ENCODE measurements at places on chromosomes 7 and 10. TPM values are rescaled to one million over a fixed set of nuclear protein-coding genes. Genes with fewer than 3 reads are reported as not detected.

- DNase-seq, result no peak
These were observed 16.0 kb downstream of the GRIFIN start for GRCh38 chr7:2460188-2460587.

- no peak for DNase-seq
These were observed 45.0 kb upstream of the NMT2 start for GRCh38 chr10:15213461-15213861.

DNA sequence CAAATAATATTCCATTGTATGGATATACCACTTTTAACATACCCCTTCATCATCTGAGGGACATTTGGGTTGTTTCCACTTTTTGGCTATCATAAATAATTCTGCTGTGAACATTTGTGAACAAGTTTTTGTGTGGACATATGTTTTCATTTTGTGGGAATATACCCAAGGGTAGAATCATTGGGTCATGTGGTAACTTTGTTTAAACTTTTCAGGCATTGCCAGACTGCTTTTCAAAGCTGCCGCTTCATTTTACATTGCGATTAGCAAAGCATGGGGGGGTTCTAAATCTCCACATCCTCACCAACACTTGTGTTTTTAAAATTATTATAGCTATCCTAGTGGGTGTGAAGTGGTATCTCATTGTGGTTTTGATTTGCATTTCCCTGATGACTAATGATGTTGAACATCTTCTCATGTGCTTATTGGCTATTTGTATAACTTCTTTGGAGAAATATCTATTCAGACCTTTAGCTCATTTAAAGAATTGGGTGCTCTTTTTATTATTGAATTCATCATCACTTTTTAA is 8.4 kb upstream of the HHEX start:
- no peak for DNase-seq

GRCh38 chr7:7769710-7770627 is 51.6 kb upstream of the RPA3 start:
- no peak for DNase-seq

- no peak for DNase-seq
These were observed 1.2 kb downstream of the PARP12 start for GRCh38 chr7:140061607-140061930.

- DNase-seq, result peak; percentile 94
These were observed at the start of gene TRIM4 for GRCh38 chr7:99918959-99919813. TRIM4 (minus strand) TSS chr7:99919530; CDS start chr7:99919401, 129 bp downstream.

GRCh38 chr7:132861424-132861823 is 220.5 kb downstream of the CHCHD3 start:
- DNase-seq, result no peak

DNA sequence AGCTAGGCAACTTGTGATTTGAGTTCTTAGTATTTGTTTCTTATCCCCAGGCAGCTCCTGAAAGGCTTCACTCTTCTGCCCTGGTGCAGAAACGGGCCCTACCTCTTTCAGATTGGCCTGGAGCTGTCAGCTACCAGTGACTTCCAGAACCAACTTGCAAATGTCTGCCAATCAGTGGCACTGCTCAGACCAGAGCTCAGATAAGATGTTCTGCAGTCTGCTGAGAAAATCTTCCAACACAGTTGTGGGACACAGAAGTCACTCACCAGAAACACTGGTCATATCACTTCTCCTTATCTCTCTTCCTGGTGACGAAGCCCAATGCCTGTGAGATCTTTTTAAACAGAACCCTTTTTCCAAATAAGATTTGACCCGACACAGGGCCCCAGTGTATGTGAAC is 81.9 kb upstream of the DUSP5 start:
- DNase-seq, result no peak

- DNase-seq, result no peak
These were observed 70.2 kb upstream of the FERD3L start for GRCh38 chr7:19215412-19215811.

GRCh38 chr10:133568287-133568614 is 2.9 kb upstream of the SYCE1 start:
- DNase-seq, result no peak

GRCh38 chr10:88092973-88093372 is 229.5 kb downstream of the PTEN start:
- no peak for DNase-seq

DNA sequence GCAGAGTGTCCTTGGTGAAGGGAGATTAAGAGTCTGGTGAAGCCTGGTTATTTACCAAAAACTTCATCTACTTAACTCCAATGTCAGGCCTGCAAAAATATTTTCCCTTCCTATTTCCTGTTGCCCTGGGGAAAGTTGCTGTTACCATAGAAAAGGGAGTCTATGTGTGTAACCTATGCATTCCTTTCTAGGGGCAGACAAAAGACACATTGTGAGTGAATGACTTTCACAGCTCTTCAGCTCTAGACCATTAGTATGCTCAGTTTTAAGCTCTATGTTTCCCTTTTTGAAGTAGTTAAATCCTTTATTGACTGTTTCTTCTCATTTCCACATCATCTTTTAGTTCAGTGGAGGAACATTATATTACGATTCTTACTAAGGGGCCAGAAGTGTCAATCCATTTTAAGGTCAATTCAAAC is 45.6 kb upstream of the SGCE start:
- DNase-seq, result no peak

DNA sequence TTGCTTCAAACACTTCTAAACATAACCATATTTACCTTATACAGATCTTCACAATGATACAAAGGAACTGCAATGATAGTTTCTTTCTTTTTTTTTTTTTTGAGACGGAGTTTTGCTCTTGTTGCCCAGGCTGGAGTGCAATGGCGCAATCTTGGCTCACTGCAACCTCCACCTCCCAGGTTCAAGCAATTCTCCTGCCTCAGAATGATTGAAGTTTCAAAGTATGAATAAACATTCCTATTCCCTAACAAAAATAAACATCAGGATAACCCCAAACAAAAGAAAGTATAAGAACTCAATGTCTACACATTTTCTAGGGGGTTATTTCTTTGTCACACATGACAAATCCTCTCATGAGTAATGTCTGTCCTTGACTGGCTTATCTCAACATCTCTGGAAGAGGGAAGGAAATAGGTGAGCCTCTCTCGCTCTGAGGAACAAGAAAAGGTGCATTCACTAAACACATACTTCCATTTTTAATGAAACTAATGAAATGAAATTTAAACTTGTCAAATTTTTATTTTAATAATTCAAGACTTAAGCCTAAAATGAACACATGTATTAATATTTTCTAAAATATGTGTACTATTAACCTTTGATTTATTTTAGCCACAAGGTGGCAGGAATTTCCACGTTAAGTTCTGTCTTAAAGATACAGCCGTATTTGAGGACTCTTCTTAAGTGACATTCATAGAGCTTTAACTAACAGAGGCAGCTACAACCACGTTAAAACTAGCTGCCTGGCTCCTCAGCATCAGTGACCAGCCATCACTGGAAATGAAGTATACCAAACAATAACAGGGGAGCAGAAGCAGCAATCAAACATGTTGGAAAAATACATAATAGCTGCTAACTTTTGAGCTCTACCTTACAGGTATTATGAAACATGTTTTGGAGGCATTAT is 58.3 kb downstream of the MALSU1 start:
- DNase-seq, result no peak

DNA sequence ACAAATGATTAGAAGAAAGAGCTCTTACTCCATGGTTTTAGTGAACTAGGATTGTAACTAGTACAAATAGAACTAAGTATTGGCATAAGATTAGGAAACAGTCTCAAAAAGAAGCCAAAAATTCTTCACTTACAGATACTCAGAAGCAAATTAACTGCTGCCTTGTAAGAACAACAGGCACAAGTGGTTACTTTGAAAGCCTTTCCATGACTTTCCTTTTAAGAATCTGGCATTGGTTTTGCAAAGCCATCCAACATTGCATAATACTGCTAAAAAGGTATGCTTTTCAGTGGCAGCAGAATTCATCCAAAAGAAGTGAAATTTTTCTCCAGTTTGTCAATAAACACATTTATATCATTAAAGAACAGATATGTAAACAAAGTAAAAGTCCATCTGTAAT is 126.8 kb upstream of the ODAD2 start:
- DNase-seq, result no peak

DNA sequence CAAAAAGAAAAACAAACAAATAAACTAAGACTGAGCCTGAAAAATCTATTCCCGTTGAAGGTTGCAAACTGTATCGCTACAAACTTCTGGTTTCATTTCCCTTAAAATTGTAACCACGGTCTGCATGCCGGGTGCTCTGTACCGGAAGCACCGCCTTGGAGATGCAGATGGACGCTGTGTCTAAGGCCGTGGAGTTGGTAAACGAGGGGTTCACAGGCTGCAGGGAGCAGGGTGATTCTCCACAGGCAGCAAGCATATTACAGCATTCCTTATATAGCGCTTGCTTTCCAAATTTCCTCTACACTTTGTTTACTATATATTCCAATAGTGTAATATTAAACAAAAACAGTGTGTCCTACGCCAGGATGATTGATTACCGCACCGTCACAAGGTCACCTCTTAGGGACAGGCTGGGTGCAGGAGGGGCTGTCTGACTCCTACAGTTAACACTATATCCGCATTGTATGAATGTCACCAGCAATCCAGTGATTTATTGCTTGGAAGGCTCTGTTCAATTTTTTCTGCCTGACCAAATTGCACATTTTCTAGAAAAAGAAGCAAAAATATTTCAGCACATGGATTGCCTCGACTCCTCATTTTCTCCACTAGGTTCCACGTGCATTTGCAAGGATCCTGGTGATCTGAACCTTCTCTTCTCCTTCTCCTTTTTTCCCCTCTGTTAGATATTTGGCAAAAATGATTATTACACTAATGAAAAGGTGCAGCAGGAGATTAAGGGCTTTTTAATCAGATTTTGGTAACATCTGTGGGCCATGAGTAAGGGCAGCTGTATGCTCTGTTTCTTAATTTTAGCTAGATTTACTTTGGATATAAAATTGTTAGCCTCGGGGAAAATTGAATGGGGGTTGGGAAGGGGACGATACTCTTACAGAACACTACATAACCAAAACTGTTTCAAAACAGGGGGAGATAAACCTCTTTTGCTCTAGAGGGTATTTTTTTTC is 325.8 kb upstream of the MGMT start:
- DNase-seq, result no peak

The ZNF398 gene
- 7.4 TPM for total RNA-seq
